Subcutaneous preadipocyte (primary cell): ENCODE measurements at places on chromosomes 1 and 21. TPM values are rescaled to one million over a fixed set of nuclear protein-coding genes. Genes with fewer than 3 reads are reported as not detected.

The SLAMF6 gene
- total RNA-seq: not detected in 2 replicates

The CTTNBP2NL gene
- total RNA-seq: 14.7 and 19.9 TPM in 2 replicates

The AMY2A gene
- not detected in 2 replicates for total RNA-seq

The E2F2 gene
- total RNA-seq: 2.2 and 3.1 TPM in 2 replicates

The CYP4B1 gene
- not detected in 2 replicates for total RNA-seq

The CTSS gene
- 3.3 and 5.5 TPM in 2 replicates for total RNA-seq

The PRR9 gene
- total RNA-seq: not detected in 2 replicates

The FCRLB gene
- total RNA-seq: 4.8 and 5.5 TPM in 2 replicates

The ARTN gene
- total RNA-seq: under 0.01 TPM in 2 replicates

The FCAMR gene
- not detected in 2 replicates for total RNA-seq

The OR2T2 gene
- total RNA-seq: not detected in 2 replicates

The PGD gene
- 104 and 126 TPM in 2 replicates for total RNA-seq

The KCNA3 gene
- total RNA-seq: under 0.01 and 0.37 TPM in 2 replicates

The FMN2 gene
- total RNA-seq: 15.4 and 35.8 TPM in 2 replicates

The NOS1AP gene
- not detected in 2 replicates for total RNA-seq

The SPRR2F gene
- total RNA-seq: not detected in 2 replicates

The NTRK1 gene
- total RNA-seq: 0.20 TPM in 1 of 2 replicates, not detected in the other

The SEMA4A gene
- total RNA-seq: 0.37 and 0.98 TPM in 2 replicates

The IFNAR1 gene
- total RNA-seq: 12.9 and 19.4 TPM in 2 replicates

The GPA33 gene
- total RNA-seq: not detected in 2 replicates

The SH3D21 gene
- total RNA-seq: 1.5 and 2.7 TPM in 2 replicates

The PSMA5 gene
- 54.5 and 64.3 TPM in 2 replicates for total RNA-seq

The AUNIP gene
- 2.6 and 5.3 TPM in 2 replicates for total RNA-seq

The SLC9C2 gene
- not detected in 2 replicates for total RNA-seq

The REG4 gene
- not detected in 2 replicates for total RNA-seq

The KIF17 gene
- total RNA-seq: 0.20 TPM in 1 of 2 replicates, not detected in the other

The CHIT1 gene
- total RNA-seq: not detected in 2 replicates

The ACKR1 gene
- not detected in 2 replicates for total RNA-seq

The NUP210L gene
- under 0.01 TPM in 2 replicates for total RNA-seq

The RGS16 gene
- 0.20 and 0.37 TPM in 2 replicates for total RNA-seq

The CFAP74 gene
- total RNA-seq: not detected in 2 replicates

The CHI3L2 gene
- total RNA-seq: 6.2 TPM in 1 of 2 replicates, not detected in the other

The LIN28A gene
- total RNA-seq: not detected in 2 replicates

The ZNF683 gene
- not detected in 2 replicates for total RNA-seq

The KCNN3 gene
- under 0.01 TPM in 1 of 2 replicates, not detected in the other for total RNA-seq

The MTARC2 gene
- total RNA-seq: 2.9 and 3.1 TPM in 2 replicates

The CLDN14 gene
- total RNA-seq: not detected in 2 replicates

The SPRR2E gene
- total RNA-seq: not detected in 2 replicates

The TOR1AIP2 gene
- total RNA-seq: 76.8 and 104 TPM in 2 replicates

The OLFML3 gene
- total RNA-seq: 19.8 and 22.7 TPM in 2 replicates

The CCDC24 gene
- total RNA-seq: 2.5 and 2.9 TPM in 2 replicates

The CLIC6 gene
- total RNA-seq: 0.20 and 0.73 TPM in 2 replicates

The CELA2B gene
- total RNA-seq: not detected in 2 replicates

The ATXN7L2 gene
- total RNA-seq: 2.7 and 5.9 TPM in 2 replicates

The TTC34 gene
- 0.20 and 0.37 TPM in 2 replicates for total RNA-seq

The SPATA17 gene
- 0.98 and 1.1 TPM in 2 replicates for total RNA-seq

The RHD gene
- total RNA-seq: under 0.01 TPM in 1 of 2 replicates, not detected in the other

The TEDDM1 gene
- total RNA-seq: not detected in 2 replicates

The CADM3 gene
- 0.20 and 1.1 TPM in 2 replicates for total RNA-seq

The PODN gene
- total RNA-seq: 0.78 and 5.1 TPM in 2 replicates

The DISP3 gene
- under 0.01 TPM in 1 of 2 replicates, not detected in the other for total RNA-seq

The POU3F1 gene
- total RNA-seq: under 0.01 TPM in 1 of 2 replicates, not detected in the other

The FCER1G gene
- total RNA-seq: 0.59 TPM in 1 of 2 replicates, not detected in the other

The IL19 gene
- total RNA-seq: not detected in 2 replicates
